ENCODE measurements at places on chromosomes 5 and 9.

DNA sequence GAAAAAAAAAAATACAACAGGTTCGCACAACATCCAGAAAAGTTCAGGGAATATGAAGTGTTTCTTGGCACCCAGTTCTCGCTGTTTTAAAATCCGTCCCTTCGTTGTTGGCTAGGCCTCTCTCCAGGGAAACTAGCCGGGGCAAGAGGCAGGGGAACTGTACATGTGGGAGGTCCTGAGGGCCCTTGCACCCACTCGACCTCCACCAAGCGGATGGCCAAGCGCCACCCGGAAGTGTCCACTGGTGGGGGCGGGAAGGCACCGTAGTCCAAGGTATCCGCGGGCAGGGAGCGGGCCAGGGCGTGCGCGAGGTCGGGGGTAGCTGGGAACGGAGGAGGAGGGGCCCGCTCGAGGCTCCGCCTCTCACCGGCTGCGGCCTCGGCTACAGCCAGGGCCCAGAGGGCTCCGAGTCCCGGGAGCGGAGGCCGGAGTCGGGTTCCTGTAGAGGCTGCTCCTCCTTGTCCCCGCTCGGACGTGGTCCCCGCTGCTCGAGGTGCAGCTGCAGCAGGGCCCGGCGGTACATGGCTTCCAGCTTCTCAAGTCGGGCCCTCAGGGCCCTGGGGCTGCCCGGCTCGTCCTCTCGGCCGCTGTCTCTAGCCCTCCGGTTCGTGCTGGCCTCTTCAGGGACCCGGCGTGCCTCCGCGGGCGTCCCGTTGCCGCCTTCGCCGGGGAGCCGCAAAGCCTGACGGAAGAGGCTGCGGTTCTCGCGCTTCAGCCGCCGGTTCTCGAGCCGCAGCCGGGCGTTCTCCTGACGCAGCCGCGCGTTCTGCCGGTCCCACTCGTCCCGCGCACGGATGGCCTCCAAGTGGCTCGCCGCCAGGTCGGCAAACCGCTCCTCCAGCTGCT lies 720 bp downstream of the TUSC1 start:
- DNase-seq: no peak

- no peak for DNase-seq
Observed at GRCh38 chr5:154780128-154780527, 25.0 kb downstream of the LARP1 start.

- DNase-seq: no peak
Observed at GRCh38 chr5:36694351-36694750, 87.9 kb downstream of the SLC1A3 start.

- DNase-seq: no peak
Observed at GRCh38 chr9:86201474-86202337, 57.8 kb downstream of the C9orf153 start.

GRCh38 chr9:75889977-75890471 lies 449 bp upstream of the PCSK5 start:
- DNase-seq: no peak

DNA sequence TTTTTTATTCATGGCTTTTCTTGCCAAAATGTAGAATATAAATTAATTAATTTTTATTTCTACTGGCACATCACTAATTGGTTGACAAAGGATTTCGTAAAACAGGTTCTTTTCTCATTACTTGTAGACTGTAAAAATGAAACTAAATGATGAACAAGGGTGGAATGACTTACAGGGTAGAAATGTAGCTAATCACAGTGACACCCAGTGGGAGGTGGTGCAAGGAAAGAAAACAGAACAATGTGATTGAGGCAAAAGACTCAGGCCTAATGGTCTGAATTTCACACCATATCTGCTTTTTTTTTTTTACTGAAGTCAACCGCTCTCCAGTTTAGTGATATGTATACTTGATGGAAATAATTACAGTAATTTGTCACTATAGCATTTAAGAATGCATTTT lies 28.9 kb downstream of the GABRG2 start:
- DNase-seq: no peak

DNA sequence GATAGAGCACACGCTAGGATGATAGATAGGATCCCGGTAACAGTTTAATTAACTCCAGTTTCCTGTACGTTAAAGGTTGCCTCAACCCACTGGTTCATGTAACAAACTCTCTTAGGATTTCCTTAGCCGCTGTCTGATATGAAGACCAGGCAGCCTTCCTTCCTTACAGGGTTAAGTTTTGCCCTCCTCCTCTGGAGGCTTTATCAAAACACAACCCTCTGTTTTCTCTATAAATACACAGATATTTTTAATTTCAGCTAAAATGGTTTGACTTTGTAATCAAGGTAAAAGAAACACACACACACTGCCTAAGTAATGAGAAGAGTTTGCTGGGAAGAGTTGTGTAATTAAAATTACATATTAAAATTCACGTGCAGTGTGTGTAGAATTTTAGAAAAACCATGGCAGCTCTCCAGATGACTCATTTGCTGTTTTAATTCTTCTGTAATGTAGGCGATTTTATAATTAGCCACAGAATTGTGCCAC lies 369.8 kb downstream of the CSNK1G3 start:
- DNase-seq: no peak

GRCh38 chr5:56639476-56639875 lies 175.9 kb upstream of the MAP3K1 start:
- no peak for DNase-seq

DNA sequence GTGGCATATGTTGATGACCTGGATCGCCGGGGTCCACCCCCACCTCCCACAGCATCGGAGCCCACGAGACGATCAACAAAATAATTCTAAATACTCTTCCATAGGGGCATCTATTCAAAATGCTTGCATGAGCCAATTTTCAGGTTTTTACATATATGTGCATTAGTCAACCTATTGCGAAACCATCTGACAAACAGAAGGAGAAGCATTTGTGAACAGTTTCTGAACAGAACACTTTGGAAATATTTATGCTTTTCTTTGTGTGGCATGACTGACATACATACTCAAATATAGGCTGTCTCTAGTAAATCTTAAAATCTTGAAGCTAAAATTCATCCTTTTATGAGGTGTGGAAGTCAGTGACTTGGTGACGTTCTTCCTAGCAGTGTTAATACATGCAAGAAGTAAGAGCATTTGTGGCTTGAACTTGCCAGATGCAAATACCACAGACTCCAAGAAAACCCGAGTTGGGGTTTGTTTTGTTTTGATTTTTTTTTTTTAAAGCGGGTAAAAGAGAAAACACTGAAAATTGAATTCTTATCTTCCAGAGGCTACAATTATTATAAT lies 5.3 kb downstream of the GPR151 start:
- DNase-seq: no peak

DNA sequence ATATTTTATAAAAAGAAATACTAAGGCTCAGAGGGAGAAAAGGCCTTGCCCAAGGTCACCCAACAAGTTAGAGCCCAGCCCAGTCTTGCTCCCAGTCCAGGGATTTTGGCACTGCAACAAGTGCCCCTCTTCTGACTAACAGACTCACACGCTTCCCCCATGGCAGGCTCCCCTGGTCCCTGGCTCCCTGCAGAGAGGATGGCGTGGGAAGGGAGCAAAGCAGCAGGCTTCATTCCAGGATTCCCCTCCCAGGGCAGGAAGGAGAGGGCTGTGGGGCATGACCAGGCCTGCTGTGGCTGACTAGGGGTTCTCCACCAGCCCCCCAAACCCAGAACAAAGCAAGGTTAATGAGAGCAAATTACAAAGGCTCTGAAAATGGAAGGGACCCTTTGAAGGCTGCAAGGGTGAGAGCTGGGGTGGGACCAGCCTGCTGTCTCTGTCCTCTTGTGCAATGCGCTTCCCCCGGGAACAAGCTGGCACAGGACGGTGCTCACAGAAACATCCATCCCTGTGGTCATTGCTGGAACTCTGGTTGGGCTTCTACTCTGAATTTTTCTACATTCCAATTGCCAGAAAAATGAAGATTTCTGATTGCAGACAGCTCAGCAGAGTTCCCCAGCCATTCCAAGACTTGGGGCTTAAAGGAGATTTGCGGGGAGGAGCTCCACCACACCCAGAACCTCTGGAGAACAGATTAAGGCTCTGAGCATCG lies 37.1 kb upstream of the FAT2 start:
- DNase-seq: no peak

DNA sequence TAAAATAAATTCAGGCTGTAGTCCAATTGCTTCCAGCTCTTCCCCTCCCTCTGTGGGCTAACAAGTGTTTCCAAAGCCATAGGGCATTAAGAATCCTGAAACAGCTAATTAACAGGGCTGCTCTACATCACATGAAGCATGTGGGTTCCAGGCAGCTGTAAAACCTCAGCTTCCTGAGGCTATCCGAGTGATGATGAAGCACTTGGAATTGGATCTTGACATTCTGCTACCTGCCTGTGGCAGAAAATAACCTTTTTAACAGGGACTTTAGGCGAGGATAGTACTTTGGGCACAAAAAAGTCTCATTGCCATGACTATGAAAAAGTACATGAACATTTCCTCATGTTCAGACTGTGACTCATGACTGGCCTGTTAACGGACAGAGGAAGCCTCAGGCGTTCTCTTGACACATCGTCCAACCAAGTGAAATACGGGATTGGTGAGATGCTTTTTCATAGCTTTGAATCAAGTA lies 107.2 kb downstream of the PDE4D start:
- DNase-seq: no peak

DNA sequence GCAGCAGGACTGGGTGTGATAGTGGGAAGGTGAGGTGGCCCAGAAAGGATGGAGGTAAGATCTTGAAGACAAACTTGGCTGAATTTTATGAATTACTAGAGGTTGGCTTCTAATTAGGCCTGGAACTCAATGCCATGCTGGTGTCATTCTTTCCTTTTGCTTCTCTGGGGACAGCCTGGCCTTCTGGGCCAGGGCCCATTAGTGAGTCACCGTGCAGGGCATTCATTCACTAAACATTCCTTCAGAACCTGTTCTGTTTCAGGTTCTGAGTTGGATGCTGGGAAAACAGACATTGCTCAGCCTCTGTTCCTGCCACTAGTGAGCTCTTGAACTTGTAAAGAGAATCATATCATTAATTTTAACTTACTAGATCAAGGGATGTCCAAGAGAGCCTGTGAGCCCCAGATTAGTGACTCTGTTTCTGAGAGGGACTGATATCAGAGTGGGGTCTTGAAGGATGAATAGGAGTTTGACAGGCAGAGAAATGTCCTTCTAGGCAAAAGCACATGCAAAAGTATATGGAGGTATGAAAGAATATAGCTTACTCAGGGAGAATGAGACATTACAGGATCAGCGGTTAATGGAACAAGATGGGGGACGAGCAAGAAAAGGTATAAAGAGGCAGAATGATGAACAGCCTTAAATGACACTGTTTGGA lies 66.5 kb downstream of the LHX2 start:
- DNase-seq: no peak

- no peak for DNase-seq
Observed at GRCh38 chr5:32833663-32834062, 122.5 kb downstream of the NPR3 start.

DNA sequence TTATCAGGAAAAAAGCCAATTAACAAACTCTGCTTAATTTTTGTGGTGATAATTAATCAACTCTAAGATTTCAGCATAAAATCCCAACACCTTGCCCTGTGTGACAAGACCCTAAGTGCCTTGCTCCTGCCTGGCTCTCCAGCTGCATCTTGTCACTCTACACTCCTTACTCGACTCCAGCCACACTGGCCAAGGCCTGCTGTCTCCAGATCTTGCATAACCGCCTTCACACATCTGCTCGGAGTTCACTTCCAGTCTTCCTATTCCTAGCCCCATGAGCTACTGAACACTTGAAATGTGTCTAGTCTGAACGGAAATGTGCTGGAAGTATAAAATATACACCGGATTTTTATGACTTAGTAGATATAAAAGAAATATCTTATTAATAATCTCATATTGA lies 259.6 kb downstream of the EPB41L4A start:
- DNase-seq: no peak

GRCh38 chr5:36675282-36675681 lies 68.9 kb downstream of the SLC1A3 start:
- no peak for DNase-seq

DNA sequence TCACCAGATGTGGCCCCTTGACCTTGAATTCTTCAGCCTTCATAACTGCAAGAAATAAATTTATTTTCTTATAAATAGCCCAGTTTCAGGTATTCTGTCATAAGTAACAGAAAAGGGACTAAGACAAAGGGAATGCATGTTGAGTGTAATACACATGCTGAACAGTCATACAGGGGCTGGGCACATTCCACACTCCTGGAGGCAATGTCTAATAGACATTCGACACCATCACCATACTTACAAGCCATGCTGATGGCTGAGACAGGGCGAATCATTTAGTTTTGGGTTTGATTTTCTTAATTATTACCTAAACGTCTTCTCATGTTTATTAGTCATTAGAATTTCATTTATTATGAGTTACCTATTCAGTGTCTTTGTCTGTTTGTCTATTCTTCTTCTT lies 68.5 kb downstream of the TENT4A start:
- DNase-seq: no peak

DNA sequence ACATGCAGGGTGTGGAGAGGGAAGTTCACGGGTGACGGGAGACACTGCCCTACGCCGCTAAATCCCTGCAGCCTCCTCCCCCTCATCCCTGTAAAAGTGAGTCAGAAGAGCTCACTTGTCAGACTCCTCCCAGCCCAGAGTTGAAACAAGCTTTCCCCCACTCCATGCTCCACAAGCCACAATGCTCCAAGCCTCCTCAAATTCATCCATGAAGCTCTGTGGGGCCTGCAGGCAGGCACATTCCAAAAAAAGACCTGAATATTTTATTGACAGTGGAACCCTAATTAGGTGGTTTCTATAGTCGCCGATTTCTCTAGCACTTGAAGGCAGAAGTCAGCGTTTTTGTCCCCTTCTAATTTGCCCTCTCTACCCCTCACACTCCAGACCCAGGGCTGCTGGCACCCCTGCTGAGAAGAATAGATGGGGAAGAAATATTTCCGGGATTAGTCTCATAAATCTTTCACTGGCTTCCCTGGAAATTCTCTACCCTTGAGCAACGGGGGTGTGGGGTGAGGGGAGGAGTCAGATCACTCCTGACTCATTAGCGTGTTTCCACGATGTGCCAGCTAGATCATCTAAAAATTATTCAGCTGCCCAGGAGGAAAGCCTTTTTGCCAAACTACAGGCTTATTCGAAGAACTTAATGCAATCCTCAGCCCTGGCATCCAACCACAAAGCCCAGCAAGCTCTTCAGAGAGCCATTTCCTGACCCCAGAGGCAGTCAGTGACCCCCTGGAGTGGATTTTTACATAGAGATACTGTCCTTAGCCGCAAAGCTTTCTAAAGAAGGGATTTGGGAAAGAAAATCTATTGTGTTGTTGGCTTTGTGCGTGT lies 97.1 kb downstream of the ENC1 start:
- DNase-seq: no peak

- DNase-seq: no peak
Observed at GRCh38 chr9:107361816-107362215, 78.7 kb downstream of the RAD23B start.

- DNase-seq: no peak
Observed at GRCh38 chr5:142408981-142409481, 84.2 kb upstream of the SPRY4 start.

- DNase-seq: no peak
Observed at GRCh38 chr9:136493567-136493971, 10.7 kb upstream of the SEC16A start.

DNA sequence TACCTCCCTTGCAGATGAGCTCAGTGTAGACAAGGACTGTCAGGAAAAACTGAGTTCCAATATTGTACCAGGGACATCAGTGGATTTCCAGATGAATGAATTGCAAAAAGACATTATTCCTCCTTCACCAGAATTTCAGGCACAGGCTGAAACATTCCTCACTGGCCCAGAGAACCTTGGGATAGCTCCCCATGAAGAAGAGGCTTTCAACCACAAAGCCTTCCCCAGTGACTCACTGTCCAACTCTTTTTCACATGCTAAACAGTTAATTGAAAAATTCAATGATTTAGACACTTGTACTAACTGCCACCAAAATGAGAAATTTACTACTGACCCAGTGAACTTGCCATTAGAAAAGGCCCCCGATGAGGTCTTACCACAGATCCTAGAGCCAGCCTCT lies 144.5 kb downstream of the UNC13B start:
- DNase-seq: no peak

All from stimulated activated CD4-positive, alpha-beta T cell treated with anti-CD3 and anti-CD28 coated beads, TNF-alpha, amount 100 ng/mL, for 1 hour (primary cell).